Smooth muscle cell of trachea (primary cell): ENCODE measurements at places on chromosomes 4 and X. TPM values are rescaled to one million over a fixed set of nuclear protein-coding genes. Genes with fewer than 3 reads are reported as not detected.

PCSK1N gene
- 0.33 TPM in 1 of 2 replicates, not detected in the other for total RNA-seq

MAGED4B gene
- 44.5 and 53.1 TPM in 2 replicates for total RNA-seq

GAGE12E gene
- total RNA-seq = not detected in 2 replicates

RASGEF1B gene
- under 0.01 TPM in 1 of 2 replicates, not detected in the other for total RNA-seq
